ENCODE measurements at places on chromosomes 2 and 18.
A peak's percentile ranks its signal among the peaks of the same experiment; 100 is the strongest.

- DNase-seq = no peak
Observed at GRCh38 chr18:57767259-57768050, 35.7 kb downstream of the ATP8B1 start.

DNA sequence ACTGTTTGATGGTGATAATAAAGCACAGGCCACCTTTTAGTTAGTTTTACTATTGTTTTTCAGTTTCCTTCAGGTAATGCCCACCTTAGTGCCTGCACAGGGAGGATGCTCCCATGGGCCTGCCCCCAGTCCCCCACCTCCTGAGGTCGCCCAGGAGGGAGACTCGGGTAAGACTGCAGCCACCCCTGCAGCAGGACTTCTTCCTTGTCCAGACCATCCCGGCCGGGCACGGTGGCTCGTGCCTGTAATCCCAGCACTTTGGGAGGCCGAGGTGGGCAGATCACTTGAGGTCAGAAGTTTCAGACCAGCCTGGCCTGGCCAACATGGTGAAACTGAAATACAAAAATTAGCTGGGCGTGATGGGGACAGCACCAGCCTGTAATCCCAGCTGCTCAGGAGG lies 68.1 kb upstream of the TANC1 start:
- no peak for DNase-seq

GRCh38 chr2:156691014-156691413 lies 254.8 kb downstream of the GPD2 start:
- no peak for DNase-seq

DNA sequence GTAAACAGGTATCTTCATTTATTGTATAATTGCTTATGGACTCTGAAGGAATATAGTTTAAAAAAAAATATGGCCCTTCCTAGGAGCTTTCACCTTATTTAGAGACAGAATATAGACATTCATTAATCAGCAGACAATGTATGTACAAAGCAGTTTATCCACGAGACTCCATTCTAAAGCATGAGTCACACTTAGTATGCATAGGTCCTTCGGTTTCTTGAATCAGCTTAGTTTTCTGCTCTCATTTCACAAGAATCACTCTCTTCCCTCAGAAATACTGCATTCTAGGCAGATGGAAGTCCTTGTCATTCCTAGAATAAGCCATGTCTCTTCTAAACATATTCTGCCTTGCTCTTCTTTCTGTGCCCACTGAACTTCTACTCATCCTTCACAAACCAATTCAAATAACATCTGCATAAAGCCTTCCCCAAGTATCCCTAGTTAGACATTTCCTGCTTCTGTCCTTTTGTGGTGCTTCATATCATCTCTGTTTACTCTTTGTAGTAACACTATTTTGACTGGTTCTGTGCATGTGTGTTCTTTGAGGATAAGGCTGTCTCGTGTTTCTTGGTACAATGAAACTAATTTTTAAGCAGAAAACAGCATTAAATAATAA lies 84.5 kb downstream of the PTRHD1 start:
- DNase-seq = no peak

- no peak for DNase-seq
Observed at GRCh38 chr2:240507778-240508251, 50.0 kb downstream of the ANKMY1 start.

GRCh38 chr2:150985741-150986140 lies 275.9 kb downstream of the RBM43 start:
- DNase-seq = no peak

GRCh38 chr18:24212939-24213338 lies 74.1 kb downstream of the CABYR start:
- peak; percentile 60 for DNase-seq

DNA sequence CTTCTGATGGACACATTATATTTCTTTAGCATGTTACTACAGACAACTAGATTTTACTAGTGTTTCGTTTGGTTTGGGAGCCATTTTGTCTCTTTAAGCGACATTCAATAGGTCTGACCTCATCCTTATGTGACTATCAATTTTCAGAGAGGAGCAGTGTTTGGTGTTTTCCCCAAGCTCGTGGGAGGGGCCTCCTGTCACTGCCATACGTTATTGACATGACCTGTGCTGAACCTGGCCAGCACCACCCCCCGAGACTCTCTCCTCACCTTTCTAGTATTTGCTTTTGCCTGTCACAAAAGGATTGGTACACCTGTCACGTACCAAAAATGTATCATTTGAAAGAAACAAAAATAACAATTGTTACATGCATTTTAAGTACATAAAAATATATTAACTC lies 69.3 kb downstream of the PSMG2 start:
- no peak for DNase-seq

GRCh38 chr2:225599856-225600255 lies 200.3 kb downstream of the NYAP2 start:
- no peak for DNase-seq

GRCh38 chr2:62038975-62039771 lies 133.7 kb downstream of the COMMD1 start:
- DNase-seq = no peak

DNA sequence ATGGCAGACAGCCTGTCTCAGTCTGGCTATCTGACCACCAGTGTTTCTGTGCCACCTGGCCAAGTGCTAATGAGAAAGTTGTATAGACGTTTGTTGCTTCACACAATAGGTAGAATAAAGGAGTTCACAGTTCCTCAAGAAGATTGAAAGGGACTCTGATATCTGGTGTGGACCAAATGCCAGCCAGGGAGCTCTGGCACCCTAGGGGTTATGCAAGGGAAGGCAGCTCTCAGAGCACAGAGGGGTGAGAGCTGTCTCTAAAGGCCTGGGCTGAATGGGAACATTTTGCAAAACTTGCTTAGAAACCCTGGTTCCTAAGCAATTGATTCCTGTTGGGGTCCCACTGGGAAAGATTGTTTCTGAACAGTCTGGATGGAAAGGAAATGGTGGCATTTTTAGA lies 553.8 kb downstream of the EPHA4 start:
- no peak for DNase-seq

- DNase-seq = no peak
Observed at GRCh38 chr2:50951437-50951836, 80.5 kb downstream of the NRXN1 start.

GRCh38 chr2:239545741-239546392 lies 145.0 kb upstream of the HDAC4 start:
- DNase-seq = no peak

DNA sequence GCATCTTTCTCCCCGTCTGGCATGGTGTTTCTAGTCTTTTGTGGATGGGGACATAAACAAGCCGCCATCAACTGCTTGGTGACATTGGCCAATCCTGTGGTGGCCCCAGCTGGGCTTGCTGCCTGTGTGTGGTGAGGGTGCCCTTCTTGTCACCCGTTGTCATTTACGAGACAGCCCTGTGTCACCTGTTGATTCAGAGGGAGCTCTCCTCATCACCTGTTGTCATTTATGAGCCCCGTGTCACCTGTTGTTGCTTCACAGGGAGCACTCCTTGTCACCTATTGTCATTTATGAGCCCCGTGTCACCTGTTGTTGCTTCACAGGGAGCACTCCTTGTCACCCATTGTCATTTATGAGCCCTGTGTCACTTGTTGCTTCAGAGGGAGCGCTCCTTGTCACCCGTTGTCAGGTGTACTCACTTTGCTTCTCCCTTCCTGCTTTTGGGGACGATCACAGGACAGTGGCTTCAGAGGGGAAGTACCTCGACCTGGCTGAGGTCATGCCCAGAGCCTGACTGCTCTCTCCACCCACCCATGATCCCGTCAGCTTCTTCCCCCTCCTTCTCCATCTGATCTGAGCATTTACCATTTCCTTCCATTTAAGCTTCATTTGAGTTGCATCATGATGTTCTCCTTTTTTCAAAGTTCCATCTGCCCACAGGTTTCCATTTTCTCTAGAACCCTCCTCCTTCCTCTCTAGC lies 29.1 kb downstream of the HPCAL1 start:
- no peak for DNase-seq

DNA sequence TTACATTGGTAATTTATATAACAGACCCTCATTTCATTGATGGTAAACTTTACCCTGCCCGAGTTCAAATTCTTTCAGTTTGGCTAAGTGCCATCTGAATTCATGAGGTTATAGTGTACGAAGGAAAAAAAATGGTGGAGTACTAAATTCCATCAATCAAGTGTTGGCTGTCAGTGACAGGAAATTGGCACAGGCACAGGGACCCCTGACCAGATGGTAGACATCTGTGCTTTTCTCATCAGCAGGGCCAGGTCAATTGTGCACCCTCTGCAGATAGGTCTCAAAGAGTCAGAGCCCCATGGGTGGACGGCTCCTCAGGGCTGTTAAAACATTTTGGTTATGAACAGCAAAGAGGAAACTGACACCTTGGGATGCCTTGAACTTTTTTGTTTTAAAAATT lies 439.2 kb downstream of the SETBP1 start:
- no peak for DNase-seq

GRCh38 chr2:216066230-216066629 lies 15.4 kb downstream of the PECR start:
- DNase-seq = no peak

DNA sequence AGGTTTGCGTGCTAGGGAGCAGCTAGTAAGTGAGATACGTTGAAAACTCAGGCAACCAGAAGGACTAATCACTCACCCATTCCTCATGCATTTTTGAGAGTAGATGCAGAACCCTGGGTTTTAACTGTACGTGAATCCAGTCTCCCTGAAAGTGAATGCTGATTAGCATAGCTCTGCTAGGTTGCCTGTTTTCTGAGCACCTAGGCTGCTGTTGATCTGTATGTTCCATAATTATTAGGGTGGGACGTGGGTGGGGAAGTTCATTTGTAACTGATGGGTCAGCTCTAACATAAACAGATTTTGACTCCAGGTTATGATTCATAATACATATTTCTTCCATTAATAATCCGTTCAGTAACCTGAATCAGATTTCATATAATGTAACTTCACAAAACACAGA lies 379.0 kb upstream of the FANCL start:
- DNase-seq = no peak

DNA sequence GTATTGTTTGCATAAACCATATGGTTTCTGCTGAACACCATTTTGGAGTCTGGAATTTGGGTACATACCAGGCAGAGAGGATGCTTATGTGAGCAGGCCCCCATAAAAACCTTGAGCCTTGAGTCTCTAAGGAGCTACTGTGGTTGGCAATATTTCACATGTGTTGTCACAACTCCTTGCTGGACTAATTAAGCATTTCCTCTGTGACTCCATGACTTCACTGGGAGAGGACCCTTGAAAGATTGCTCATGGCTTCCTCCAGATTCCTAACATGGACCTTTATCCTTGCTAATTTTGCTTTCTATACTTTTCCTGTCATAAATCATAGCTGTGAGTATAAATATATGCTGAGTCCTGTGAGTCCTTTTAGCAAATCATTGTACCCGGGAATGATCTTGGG lies 7.6 kb upstream of the COQ10B start:
- no peak for DNase-seq

DNA sequence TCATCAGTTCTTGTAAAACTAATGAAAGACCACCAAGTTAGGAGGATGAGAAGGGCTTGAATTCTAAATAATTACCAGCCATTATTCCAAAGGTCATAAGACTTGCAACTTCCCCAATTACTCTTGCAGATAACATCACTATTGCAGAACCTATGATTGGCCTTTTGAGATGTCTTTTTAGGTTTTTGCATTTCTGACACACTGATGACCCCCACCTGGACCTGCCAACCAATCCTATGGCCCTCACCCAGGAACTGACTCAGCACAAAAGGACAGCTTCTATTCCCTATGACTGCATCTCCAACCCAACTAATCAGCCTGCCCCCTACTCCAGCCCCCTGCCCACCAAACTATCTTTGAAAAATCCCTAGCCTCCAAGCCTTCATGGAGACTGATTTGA lies 111.5 kb upstream of the COPS8 start:
- DNase-seq = no peak

- DNase-seq = no peak
Observed at GRCh38 chr2:32274289-32274688, 3.4 kb upstream of the YIPF4 start.

- no peak for DNase-seq
Observed at GRCh38 chr2:176160986-176161824, 4.1 kb downstream of the HOXD3 start.

- DNase-seq = no peak
Observed at GRCh38 chr2:70261501-70261900, 3.6 kb downstream of the PCYOX1 start.

DNA sequence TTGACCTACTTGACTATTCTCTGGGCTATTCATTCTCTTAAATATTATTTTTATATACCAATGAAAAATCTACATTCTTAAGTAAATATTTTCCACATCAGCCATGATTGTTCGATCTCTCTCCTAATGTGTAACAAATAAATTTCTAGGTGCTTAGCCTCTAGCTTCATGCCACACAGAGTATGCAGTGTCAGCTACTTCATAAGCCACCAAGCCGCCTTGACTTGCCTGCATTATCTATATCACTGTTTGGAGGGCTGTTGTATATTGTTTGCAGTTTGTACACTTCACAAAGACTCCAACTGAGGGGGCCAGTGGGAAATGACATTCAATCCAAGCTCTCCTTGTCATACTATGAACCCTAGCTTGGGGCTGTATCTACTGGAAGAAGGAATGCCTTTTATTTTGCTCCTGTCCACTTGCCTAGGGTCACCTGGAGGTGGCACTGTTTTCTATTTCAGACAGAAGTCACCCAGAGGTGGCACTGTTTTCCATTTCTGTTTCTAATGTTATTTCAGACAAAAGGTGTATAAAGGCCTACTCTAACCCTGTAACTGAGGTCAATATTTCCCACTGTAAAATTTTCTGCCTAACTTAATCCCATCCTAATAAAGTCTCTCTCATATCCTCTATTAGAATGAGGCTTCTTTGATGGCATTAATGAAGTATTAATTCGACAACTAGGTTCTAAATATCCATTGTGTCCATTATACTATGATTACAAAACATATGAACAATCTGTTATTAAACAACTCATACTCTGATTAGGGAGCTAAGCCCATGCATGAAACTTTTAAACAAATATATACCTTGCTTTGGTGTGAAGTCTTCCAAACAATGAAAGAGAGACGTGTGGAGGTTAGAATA lies 36.4 kb downstream of the COL5A2 start:
- peak; percentile 70 for DNase-seq

DNA sequence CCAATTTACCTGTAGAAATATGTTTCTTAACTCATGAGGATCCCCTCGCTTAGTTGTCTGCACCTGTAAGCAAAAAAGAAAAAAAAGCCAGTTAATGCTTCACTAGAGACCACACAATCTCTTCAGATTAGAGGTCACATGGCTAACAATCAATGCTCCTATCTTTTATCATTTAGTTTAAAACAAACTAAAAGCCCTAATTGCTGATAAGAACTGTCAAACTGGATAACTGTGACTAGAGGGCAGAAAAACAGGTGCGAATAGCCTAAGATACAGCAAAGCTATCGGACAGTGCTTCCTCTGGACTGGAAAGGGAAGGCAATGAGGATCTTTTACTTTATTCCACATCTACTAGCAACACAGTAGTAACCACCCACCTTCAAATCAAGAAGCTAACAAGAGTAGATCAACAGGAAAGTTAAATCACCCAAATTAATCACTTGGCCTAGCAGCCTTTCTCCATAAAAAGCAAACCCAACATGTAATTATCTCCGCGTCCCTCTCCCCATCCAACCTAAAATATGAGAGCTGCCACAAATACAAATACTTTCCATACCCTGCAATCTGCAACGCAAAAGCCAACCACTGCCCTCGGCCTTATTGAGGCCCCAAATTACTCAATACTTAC lies 734 bp downstream of the SLC25A12 start:
- DNase-seq = no peak

Measured in LoVo (cell line).